CD8-positive, alpha-beta T cell (primary cell): ENCODE measurements at places on chromosomes 12 and 14.

- DNase-seq: no peak
These were observed 1218.9 kb upstream of the TMEM132C start for GRCh38 chr12:127048057-127048456.

DNA sequence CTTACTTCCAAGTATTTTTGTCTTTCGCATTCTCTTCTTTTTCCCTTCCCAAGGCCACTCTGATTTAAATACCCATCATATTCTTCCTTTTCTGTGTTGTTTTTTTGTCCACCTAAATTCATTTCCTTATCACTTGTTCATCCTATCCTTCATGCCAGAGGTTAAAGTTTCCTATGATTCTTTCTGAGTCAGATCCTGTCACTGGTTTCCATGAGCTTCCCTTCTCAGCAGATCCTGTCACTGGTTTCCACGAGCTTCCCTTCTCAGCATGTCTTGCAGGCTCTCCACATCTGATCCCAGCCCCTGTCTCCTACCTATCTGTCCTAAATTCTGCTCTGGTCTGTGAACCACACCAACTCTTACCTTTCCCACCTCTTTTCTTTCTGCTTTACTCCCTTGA, 311.8 kb upstream of the RGS6 start:
- no peak for DNase-seq

DNA sequence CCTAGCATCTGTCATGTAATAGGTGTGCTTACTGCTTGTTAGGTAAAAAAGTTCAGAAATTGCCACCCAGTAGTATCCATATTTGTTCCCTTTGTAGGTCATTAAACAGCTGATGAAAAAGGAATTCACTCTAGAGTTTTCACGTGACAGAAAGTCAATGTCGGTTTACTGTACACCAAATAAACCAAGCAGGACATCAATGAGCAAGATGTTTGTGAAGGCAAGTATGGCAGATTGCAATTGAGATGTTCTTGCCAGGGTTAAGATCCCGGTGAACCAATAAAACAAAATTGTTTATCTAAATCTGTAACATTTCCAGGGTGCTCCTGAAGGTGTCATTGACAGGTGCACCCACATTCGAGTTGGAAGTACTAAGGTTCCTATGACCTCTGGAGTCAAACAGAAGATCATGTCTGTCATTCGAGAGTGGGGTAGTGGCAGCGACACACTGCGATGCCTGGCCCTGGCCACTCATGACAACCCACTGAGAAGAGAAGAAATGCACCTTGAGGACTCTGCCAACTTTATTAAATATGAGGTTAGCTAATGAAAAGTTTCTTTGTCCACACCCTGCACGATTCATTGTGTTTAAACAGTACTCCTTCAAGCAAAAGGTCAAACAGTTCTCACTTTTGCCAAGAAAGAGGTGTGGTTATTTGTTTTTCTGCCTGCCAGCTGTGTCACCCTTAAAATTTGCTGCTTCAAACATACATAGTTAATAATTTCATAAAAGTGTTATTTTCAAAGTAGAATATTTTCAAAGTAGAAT, 58.3 kb downstream of the ATP2A2 start:
- DNase-seq: no peak

GRCh38 chr12:1367331-1368291, 226.8 kb downstream of the FBXL14 start:
- DNase-seq: no peak

- no peak for DNase-seq
These were observed 1.4 kb downstream of the SYNE3 start for GRCh38 chr14:95515080-95515489.

- no peak for DNase-seq
These were observed 1.2 kb downstream of the KCNK13 start for GRCh38 chr14:90062822-90063539.

DNA sequence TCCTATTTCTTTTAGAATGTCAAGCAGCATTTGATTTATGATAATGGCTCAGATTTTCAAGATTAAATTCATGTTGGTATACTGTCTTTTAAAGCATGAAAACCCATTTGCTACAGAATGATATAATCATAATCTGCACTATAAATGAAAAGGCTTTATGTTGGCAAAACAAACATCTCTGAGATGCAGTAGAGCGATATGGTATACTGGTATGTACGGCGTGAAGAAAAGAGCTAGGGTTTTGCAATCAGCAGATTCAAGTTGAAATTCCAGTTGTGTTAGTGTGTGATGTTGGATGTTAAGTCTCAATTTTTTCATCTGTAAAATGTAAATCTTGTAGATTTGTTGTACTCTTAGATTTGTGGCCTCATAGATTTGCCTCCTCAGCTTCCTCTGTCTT, 53.2 kb upstream of the DYRK2 start:
- DNase-seq: no peak

DNA sequence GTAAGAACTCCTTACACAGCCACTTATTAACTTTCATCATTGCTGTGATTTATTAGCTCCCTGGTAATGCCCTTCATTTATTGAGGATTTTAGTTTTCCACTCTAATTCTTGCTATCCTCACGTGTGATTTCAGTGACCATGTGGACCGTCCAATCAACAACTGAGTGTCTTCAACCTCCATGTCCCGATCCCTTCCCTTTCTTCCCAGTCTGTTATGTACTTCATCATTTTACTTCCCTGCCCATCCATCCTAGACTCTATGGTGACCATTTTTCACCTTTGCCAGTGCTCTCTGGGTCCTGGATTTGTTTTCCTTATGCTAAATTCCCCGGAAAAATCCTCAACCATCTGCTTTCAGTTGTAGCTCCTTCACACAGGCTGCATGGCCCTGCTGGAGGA, 111.0 kb downstream of the MSRB3 start:
- DNase-seq: no peak

GRCh38 chr14:104464907-104465306, 114.7 kb upstream of the C14orf180 start:
- DNase-seq: no peak

DNA sequence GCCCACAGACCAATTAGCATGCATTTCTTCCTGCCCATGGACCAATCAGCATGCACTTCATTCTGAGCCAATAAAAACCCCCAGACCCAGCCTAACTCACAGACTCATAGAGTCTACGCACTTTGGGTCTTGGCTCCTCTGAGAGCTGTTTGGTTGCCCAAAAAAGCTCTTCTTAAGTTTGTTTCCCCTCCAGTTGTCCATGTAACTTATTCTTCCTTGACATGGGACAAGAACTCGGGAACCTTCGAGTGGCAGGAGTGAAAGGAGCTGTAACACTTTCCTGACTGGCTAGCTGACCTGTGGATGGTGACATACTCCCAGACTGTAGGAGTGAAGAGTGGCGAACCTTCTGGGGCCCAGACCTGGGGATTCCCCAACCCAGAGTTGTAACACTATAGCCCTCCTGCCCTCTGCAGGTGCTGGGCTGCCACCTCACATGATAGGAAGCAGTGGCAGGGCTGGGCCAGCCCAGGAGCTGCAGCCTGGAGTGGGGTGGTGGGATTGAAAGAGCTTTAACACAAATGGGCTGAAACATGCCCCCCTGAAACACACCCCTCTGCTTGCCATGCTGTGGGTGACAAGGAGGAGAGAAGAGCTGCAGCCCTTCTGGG, 4.4 kb upstream of the BTBD7 start:
- no peak for DNase-seq

- no peak for DNase-seq
These were observed 17.0 kb downstream of the NCOR2 start for GRCh38 chr12:124550123-124551089.

GRCh38 chr12:76544601-76545261, 14.8 kb downstream of the OSBPL8 start:
- no peak for DNase-seq

DNA sequence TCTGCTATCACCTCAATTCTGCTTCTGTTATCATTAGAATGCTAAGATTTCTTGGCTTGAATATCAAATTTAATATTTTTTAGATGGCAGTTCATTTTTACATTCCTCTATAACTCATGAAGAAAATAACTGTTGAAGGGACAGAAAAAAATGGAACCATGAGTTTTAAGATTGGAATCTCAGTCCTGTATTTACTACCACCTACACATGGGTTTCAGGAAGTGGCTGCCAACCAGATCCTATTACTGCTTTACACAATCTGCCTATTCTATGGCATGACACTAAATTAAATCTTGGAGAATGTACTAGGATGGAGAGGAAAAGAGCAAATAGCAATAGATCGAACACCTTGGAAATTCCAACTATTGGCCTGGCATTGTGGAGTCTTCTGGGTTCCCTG, 140.8 kb downstream of the DUSP6 start:
- DNase-seq: no peak

- DNase-seq: no peak
These were observed 183.5 kb upstream of the C14orf180 start for GRCh38 chr14:104395941-104396681.

DNA sequence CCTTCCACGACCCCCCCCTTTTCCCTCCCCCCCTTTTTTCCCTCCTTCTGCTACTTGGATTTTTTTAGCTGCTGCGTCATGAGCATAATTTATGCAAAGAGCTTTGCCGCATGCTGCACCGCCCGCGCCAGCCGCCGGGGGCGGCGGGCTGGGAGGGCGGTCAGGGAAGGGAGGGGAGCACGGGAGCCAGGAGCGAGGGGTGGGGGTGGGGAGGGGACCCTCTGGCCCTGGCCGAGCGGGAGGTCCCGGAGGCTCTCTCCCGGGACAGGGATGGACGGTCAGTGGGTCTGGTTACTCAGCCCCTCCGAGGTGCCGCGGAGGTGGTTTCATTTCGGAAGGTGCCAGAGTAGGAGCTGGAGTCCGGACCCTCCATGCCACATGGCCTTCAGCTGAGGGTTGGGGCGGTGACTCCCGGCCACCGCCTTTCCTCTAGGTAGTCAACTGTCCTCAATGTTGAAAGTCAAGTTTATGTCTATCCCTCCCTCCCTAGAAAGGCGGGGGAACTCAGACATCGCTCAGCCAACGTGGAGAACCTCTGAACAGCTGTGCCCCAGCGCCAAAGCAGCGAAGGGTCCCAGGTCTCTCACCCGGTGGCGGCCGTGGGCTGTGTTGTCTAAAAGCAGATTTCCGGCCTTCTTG, at the start of gene POU6F1:
Gene POU6F1 (minus strand): TSS at position 95 of the 639 bp plus-strand sequence. CDS start 11,226 bp downstream, outside the sequence.
- DNase-seq: peak; percentile 60

DNA sequence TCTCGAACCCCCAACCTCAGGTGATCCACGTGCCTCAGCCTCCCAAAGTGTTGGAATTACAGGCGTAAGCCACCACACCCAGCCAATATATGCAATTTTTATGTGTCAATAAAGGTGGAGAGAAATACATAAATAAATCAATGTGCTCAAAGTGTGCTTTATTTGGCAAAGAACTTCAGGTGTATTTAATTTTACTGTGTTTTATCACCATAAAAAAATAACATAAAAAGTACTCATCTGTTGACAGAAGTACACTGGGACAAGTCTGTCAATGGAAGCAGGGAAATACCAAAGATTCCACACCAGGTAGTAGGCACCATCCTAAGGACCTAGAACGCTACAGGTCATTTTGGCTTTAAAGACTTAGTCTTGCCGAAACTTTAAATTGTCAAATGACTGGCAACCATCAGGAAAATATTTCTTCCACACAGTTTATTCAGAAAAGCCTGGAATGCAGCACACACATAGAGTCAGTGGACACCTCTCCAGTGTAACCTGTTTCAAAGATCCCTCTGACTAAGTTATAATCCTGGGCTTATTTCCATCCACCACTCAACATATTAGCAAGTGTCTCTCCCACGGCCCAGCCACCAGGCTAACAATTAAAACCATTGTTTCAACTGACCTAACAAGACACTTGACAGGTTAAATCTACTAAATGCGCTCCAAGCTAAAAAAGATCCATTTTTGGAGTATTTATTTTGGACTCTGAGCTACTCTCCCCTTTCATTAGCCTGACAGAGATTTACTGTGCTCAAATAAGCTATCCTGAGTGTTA, 4.2 kb downstream of the ERO1A start:
- no peak for DNase-seq

GRCh38 chr12:15627995-15628945, 160.9 kb downstream of the EPS8 start:
- DNase-seq: no peak

- no peak for DNase-seq
These were observed 75.8 kb downstream of the PPP1R36 start for GRCh38 chr14:64625386-64626232.

- DNase-seq: no peak
These were observed 71.1 kb upstream of the CCND2 start for GRCh38 chr12:4202487-4202886.

DNA sequence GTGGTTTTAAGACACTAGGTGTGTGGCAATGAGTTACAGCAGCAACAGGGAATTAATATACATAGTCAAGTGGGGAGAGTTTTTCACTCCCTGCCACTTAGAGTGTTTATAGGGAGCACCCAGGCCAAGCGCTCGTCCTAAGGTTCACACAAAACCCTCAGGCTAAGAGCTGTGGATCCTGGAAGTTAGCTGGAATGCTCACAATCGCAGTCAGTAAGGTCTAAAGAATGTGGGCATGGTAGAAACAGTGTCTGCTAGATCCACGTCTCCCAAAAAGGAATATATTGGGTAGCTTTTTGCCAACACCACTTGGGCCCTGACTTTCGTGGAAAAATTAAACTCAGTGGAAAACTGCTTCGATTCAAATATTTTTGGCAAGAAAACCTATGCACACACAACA, 36.6 kb downstream of the STAB2 start:
- DNase-seq: no peak

DNA sequence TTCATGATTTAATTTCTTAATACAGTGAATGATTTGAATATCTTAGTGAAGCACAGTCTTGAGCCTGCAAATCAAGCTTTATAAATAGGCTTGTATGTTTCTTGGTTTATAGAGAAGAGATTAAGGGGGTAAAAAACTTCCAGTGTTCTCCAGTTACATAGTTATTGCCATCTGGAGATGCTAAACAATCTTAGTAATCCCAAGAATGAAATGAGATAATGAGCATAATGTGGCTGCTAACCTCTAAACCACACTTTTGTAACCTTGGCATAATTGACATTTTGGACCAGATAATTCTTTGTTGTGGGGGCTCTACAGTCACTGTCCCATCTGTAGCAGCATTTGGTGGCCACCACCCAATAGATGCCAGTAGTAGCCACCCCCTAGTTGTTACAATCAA, 316.8 kb downstream of the CCDC91 start:
- no peak for DNase-seq

- no peak for DNase-seq
These were observed 478.0 kb downstream of the RMST start for GRCh38 chr12:97940629-97941028.
